Spinal cord (tissue), 10 donors: ENCODE measurements at places on chromosomes 11 and 22. TPM values are rescaled to one million over a fixed set of nuclear protein-coding genes. Genes with fewer than 3 reads are reported as not detected.

GRCh38 chr11:74312326-74312725 lies 886 bp upstream of the P4HA3 start:
- no peak for DNase-seq

DNA sequence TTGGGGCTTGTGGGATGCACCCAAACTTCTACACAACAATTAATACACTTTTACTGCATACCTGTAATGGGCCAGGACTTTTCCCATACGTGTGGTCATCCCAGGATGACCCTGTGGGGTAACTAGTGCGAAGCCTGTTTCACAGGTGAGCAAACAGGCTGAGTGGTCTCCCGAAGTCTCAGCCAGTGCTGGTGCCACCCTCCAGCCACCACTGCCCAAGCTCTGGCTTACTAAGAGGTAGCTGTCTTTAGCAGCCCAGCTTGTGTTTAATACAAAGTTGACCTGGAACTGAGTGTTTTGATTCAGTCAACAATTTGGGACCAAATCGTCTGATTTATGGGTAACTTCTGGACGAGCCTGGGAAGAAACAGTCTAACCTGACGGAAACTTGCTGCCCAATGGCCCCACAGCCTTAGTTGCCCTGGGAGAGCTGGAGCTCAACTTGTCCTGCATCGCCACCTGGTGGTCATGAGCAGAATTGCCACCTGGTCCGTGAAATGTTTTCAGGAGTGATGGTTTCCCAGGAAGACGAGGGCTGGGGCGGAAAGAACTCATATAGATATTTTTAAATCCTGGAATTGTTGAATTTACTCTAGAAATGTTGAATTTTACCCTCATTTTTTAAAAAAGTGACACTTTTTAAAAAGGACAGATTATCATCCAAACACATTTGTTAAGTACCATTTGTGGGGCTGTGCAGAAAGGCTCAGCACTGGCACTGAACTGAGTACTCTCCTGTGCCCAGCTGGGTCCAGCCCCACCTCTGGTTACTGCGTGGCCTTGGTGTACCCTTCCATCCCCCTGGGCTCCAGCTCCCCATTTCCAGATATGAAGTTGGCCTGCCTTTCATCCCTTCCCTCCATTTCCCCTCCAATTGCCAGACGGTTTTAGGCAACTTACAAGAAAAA lies 95.5 kb upstream of the PARVA start:
- peak; percentile 79 for DNase-seq

DNA sequence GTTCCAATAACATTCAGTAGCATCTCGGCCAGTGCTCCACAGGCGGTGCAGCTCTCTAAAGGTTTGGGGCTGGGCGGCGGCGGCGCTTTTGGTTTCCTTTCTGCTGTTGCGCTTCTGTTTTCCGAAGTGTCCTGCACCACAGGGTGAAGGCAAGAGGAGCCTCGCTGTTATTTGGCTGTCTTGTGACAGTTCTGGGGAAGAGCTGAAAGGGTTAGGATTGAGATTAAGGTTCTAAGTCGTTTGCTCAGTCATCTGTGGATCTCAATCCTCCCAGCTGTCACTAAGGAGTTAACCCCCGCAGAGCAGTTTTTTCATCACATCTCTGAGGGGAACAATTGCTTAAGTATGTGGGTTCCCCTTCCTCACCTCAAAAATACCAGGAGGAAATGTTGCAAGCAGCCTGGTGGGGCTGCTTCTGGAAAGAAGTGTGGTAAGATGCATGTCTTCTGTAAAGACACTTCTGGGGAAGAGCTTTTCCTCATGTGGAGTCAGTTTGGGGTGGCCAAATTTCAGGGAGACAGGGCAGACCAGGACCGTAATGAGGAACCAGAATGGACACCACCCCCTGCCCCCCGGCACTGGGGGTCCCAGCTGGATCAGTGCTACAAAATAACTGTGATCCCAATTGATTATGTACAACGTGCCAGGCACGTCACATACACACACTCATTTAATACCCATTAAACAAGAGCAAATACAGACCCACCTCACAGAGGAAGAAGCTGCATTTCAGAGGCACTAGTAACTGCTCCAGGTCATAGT lies 14.2 kb downstream of the TMEM121B start:
- no peak for DNase-seq

DNA sequence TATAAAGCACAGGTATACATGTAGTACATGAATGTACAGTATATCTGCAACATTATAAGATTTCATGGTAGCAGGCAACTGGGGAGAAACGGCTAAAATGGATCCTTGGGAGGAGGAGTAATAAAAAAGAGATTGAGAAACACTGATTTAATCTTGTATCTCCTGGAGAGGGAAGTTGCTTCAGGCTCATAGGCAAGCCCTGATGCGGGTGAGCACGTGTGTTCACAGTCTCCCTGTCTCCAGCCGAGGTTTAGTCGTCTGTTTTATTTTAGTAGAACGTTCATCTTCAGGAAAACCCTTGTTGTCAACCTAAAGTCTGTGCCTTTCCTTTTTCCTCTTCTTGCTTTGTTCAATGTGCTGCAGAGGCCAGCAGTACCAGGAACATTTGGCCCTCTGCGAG lies 21.8 kb upstream of the SLC25A18 start:
- DNase-seq = no peak

GRCh38 chr11:67376873-67377808 lies 3.7 kb upstream of the CLCF1 start:
- DNase-seq = no peak

The TREH gene
- not detected for total RNA-seq

DNA sequence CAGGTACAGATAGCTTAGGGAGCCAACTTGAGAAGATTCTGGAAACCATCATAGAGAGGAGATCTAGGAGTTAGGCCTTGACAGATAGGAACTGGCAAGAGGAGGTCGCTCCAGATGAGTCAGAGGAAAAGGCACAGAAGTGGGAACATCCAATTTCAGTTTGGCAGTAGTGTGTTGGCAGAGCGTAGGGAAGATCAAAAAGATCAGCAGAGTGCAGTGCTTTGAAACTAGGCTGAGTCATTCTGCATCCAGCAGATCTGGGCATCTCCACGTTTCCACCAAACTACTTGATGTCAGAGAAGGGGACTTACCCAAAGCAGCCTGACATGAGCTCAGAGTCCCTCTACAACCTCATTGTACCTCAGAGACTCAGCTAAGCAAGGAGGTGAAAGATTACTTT lies 58.5 kb downstream of the GAB4 start:
- DNase-seq = no peak

DNA sequence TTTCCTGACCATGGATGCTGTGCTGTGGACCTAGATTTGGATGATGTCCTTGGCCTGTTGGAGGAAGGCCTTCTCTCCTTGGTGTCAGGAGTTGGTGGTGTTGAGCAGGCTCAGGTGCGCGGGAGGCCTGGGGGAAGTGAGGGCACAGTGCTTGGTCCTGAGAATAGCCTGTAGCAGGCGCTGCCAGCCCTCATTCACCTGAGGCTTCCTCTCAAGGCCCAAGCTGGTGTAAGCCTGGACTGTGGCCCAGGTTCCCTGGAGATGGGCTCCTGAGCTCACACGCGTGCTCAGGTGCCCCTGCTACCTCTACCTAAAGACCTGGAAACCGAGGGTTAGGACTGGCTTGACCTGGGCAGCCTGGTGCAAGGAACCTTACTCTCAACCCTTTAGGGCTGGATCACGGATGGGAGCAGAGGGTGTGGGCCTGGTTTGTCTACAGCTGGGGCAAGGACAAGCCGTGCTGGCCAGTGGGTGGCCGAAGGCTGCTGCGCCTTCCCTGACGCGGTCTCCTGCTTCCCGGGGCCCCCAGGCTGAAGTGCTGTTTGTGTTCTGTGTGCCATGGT lies 7.8 kb upstream of the GRAMD4 start:
- DNase-seq = no peak

The PDGFD gene
- total RNA-seq = 34.2 TPM

DNA sequence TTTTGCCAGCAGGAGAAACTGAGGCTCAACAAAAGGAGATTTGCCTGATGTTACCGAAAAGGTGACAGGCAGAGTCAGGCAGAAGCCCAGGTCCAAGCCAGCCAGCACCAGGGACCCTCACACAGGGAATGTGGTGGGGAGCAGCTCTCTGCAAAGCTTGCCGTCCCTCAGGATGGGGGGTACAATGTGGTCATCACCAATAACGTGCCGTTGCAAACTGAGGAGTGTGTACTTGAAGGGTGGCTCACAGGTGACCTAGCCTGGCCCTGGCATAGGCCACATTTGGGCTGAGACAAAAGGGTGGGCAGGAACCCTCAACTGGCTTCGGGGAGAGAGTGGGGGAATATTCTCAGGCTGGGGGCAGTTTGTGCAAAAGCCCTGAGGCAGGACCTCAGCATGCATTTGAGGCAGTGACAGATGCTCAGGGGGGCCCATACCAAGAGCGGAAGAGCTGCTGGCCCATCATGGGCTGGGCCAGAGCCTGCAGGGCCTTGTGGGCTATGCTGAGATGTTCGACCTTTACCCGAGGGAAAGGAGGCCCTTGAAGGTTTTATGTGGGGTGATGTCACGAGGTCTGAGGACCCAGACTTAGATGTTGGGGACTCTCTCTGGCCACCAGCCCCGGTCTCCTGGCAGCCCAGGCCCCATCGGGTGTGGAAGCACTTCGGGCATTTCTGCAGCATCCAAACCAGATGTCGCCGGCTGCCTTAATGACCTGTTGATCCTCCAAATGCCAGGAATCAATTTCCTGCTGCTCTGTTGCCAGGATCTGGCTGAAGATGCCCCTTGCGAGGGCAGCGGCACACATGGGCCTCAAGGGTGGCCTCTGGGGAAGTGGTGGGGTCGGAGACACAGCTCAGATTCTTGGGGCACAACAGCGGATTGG lies 57.4 kb upstream of the SHISAL1 start:
- no peak for DNase-seq

- no peak for DNase-seq
These were observed 84.9 kb upstream of the RAB1B start for GRCh38 chr11:66183494-66184048.
